Activated naive CD4-positive, alpha-beta T cell treated with anti-CD3 and anti-CD28 coated beads, Interleukin-2, amount 50 U/mL, for 16 hours (primary cell): ENCODE measurements at places on chromosomes 1 and 21.

GRCh38 chr1:35650416-35650815 is 9.1 kb upstream of the PSMB2 start:
- DNase-seq = no peak

DNA sequence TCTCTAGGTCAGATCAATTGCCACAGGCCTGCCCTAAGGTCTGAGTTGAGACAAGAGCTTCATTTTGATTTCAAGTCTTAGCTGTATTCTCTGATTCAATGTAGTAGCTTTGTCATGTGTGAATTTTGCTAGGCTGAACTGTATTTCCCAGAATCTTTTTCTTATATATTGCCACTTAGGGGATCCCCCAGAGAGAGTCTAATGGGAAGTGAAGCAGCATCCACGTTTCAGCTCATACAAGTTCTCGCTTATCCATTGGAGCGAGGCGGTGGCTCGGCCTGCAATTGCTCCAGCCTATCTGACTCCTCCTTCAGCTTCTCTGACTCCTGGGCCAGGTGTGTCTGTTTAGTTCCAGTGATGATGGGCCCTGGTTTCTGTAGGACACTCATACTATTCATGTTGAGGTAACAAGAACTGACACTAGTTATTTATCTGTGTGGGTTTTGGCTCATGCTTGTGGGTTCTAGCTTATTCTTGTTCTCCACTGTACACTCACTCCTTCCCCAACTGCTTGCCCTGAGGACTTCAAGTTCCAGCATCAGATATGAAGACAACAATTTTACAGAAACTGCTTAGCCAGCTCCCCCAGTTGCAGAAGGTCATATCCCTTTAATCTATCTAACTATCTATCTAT is 48.2 kb downstream of the TBX19 start:
- no peak for DNase-seq

GRCh38 chr1:20698195-20698910 is 19.5 kb downstream of the KIF17 start:
- no peak for DNase-seq

DNA sequence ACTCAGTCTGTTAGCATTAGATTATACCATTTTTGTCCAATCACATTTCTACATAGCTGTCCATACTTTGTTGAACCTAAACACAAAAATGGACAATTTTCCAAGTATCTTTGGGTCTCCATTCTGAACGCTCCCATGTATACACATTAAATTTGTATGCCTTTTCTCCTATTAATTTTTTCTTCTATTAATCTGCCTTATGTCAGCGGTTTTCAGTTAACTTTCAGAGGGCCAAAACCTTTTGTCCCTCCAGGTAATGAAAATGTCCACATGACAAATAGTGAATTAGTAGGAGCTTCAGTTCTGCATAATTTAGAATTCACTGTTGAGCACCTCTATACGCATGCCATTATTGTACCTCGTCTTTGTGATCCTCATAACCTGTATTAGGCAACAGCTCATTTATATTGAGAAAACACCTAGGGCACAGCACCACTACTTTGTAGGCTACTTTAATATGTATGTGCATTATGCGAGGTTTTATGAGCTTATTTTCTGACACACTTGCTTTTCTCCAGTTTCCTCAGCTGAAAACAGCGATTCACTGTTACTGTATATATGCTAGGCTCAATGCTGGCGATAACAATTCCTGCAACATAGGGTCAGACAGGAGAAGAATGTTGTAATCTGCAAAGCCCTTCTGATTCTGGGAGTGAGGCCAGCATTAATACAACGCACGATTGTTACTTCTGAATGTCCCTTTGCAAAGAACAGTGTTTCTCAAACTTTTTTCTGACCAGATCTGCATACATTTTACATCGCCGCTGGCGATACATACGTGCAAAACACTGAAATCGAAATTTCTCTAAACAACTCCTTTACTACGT is 1.1 kb upstream of the ABCD3 start:
- DNase-seq = no peak

DNA sequence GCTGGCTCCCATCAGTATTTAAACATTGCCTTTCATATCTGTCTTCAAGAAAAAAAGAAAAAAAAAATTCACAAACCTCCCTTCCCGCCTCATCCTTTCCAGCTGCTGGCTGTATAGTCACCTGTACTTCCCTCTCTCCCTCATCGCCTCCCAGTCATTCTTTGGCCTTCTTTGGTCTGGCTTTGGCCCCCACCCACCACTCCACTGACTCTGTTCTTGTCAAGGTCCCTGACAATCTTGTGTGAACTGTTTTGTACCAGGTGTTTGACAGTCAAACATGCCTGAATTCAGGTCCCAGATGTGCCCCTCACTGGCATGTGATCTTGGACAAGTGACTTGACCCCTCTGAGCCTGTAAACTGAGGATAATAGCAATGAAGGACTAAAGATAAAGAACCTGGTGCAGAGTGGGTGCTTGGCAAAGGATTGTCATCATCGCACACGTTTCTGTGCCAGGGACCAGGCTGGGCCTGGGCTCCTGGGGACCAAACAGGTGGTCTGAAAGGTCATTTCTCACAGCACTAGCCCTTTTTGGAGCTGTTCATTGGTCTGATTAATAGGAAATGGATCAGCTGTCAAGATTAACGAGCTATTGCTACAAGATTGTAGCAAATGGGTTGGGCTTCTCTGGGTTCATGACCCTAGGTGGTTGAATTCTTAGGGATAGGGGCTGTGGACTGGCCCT is 21.5 kb downstream of the PTPRF start:
- no peak for DNase-seq

DNA sequence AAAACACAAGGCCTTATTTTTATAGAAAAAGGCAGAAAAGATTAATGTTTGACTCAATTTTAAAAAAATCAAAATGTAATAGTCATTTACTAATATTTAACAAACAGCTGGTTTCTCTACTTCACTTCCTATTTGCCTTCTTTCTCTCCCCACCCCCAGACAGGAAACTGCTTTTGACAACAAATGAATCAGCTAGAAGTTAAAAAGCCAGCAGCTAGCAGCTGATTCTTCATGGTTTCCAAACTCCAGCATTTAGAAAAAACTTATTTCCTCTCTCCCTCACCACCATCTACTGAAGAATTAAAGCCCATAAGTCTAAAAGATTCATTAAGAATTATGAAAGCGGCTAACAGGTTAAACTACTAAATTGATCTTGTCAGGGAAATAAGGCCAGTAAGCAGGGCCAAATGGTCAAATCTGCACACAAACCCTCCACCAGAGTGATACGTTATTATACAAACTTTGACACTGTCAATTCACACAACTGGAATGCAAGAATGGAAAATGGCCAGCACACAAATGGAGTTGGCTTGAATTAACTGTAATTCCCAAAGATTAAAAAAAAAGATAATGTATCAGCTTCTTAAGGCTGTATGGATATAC is 4.0 kb downstream of the WDR26 start:
- DNase-seq = no peak

- DNase-seq = no peak
These were observed 7.9 kb upstream of the ZSCAN20 start for GRCh38 chr1:33464552-33464951.

- DNase-seq = no peak
These were observed 35.7 kb upstream of the BTG2 start for GRCh38 chr1:203269654-203270020.

- no peak for DNase-seq
These were observed 1271.5 kb upstream of the PRMT6 start for GRCh38 chr1:105785021-105785420.

- no peak for DNase-seq
These were observed 1.2 kb upstream of the NUCKS1 start for GRCh38 chr1:205751036-205751651.
